DMS79 treated with DMSO at 0.1 percent for 48 hours (cell line): ENCODE measurements at places on chromosomes 11 and 22.

DNA sequence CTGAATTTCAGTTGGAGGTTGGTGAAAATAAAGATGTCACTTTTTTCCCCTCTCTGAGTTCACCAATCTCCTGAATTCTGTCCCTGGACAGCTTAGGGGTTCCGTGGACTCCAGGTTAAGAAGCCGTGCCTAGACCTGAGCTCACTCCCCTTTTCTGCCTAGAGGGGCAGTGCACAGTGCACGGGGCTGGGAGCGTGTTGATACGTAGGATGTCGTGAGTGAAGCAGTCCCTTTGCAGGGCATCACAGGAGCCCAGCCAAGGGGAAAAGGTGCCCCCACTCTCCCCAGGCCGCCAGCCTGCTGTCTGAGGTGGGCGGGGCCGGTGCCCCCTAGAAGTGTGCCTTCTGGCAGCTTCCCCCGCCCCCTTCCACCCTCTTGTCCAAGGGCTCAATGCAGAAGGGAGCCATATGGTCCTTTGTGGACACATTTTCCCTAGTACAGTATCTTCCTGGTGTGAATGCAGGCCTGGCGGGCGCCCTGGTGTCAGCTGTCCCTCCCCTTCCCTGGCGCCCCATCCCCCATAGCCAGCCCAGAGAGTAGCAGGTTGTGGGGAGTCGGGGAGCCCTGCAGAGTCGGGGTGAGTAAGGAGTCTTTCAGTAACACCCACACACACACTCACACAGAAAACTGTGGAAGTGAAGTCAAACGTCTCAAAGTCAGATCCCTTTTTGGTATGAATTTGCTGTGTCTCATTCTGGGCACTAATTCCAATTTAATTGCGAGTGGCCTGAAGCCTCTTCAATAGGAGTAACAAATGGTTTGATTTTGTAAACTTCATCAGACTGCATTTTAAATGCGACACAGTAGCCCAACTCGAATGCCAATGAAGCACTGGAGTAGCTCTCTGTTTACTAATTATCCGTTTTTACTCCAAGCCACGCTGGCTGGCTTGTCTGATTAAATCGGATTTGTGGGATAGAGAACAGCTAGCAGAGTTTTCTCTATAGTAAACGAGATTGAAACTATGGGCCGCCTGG lies 67.5 kb upstream of the NNMT start:
- DNase-seq = no peak

- no peak for DNase-seq
These were observed 6.8 kb upstream of the CREB3L1 start for GRCh38 chr11:46270684-46271083.

DNA sequence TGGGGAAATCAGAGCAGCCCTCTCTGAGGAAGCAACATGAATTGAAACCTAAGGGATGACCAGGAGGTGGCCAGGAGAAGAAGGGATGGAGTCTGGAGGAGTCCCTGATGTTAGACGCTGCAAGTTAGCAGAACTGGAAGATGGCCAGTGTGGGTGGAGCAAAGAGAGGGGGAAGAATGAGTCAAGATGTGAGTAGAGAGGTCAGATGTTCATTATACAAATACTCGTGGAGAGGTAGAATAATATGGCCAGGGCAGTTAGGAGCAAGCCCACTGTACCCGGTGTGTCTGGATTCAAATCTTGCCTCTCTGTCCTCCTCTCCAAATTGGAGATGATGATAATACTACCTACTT lies 242.0 kb downstream of the TENM4 start:
- DNase-seq = no peak

DNA sequence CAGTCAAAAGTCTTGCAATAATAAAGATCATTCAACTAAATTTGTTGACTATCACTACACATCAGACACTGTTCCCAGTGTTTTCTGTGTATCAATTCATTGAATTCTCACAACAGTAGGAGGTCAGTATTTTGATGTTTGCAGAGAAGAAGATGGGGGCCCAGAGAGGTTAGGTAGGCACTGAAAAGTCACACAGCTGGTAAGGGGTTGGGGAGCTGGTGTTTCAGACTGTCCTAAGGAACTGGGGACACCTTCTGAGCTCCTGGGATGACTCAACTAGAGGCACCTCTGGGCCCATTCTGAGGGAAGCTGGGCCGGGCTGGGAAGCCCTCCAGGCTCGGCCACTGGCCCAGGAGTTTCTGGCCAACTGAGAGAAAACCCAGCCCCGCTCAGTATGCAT lies 180.0 kb downstream of the DSCAML1 start:
- DNase-seq = no peak

DNA sequence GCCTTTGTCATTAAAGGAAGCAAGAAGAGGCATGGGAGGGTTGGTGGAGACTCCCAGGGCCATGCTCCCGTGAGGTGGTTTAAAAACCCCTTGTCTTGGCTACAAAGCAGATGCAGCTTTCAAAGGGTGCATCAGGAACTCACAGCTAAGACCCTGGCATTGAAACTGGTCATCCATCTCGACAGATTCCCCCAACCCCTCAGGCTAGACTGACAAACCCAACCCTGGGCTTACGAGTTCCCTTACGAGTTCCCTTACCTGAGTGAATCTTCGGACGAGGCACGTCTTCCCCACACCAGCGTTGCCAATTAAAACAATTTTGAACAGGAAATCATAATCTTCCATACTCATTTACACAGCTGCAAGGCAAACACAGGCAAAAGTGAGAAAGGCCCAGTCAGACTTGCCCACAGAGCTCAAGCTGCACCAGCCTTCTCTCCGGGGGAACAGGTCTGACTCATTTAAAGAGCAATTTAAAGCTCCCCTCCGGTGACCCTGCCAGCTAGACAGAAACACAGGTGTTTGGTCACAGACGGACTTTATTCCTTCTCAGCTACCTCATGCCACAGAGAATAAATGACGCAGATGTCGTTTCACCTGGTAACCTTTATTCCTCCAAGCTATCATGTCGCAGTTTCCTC lies 74.6 kb downstream of the RAB30 start:
- DNase-seq = no peak

- no peak for DNase-seq
These were observed 251 bp upstream of the UQCC3 start for GRCh38 chr11:62671236-62671607.

GRCh38 chr11:70799386-70799785 lies 401.1 kb downstream of the CTTN start:
- no peak for DNase-seq

- no peak for DNase-seq
These were observed 64.2 kb downstream of the FZD4 start for GRCh38 chr11:86891036-86891435.

DNA sequence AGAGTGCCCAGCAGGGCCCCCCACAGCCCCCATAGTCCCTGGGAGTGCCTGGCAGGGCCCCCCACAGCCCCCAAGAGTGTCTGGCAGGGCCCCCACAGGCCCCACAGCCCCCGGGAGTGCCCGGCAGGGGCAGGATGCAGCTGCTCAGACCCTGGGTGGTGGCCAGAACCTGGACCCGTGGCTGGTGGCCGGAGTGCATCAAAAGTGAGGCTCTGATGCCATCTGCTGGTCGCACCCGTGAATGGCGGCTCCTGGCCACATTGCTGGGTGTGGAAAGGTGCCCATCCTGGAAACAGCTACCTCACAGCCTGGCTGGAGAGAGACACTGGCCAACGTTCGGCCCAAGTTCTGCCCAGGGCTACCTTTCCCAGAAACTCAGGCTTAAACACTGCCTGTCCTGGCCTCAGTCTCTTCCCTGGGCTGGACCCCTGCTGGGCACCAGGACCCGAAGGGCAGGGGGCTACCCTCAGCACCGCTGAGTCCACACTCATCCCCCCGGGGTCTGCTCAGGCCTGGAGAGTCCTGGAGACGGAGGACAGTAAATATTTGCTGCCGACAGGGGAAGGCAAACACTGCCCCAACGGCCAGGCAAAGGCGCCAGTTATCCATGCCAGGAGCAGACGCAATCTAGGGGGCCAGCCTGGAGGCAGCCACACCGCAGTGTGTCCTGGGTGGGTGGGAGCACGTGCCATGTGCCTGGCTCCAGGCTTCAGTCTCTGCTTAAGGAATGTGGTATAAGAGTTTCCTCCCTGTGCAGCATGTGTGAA lies 4.4 kb downstream of the INS start:
- peak; percentile 2 for DNase-seq

GRCh38 chr11:111540114-111540936 lies at the start of gene LAYN:
TSS of gene LAYN (plus strand) at chr11:111540720. CDS start at chr11:111540844, 124 bp downstream.
- DNase-seq = peak; percentile 56
